ENCODE measurements at places on chromosomes 3 and 15. TPM values are rescaled to one million over a fixed set of nuclear protein-coding genes. Genes with fewer than 3 reads are reported as not detected.

Gene NME9
- not detected for total RNA-seq

Gene HMG20A
- total RNA-seq: 21.1 TPM

Gene ADAMTS17
- not detected for total RNA-seq

Gene B3GNT5
- 18.0 TPM for total RNA-seq

Gene GOLGA8R
- total RNA-seq: 1.8 TPM

All from A172 (cell line).